Right cardiac atrium (tissue), 5 donors: ENCODE measurements at places on chromosomes 2 and 18.

GRCh38 chr2:19759880-19760279 lies 141.9 kb downstream of the TTC32 start:
- DNase-seq: no peak

DNA sequence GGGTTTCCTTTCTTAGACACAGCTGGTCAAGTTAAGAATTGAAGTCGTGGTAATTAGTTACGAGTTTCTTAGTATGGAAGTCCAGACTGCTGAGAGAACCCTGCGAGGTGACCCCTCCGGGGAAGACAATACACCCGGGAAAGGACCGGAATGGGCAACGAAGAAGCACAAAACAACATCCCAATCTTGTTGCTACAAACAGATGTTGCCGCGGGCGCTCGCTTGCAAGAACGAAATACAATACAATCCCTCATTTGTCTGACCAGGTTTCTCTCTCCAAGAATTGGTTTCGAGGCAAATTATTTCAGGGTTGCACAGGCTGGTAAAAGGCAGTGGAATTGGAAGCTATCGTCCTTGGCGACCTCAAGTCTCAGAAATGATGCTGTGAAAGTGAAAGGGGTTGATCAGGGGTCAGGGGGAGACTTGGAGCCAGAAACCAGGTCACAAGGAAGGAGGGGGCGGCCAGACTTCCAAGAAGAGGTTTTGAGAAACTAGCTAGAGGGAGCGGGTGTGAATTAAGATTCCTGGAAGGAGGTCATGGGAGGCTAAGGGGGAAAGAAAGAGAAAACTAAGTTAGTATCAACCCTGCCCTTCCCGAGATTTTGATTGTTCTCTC lies 401.9 kb downstream of the HRH4 start:
- DNase-seq: no peak

DNA sequence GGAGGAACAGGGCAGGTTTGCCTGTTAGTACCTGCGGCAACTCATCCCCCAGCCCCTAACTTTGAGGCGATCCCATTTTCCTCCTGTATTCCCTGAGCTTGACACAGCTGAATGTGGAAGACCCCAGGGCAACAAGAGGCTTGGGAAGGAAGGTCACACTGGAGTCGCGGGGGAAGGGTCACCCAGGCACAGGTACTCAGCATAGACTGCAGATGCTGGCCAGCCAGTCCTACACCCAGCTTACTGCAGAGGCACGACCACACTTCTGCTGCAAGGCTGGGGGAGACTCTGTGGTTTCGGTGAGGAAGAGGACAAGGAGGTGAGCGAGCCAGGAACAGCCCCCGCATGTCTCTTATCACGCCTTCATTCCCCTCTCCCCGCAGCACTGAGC lies 91.5 kb downstream of the MALT1 start:
- no peak for DNase-seq

DNA sequence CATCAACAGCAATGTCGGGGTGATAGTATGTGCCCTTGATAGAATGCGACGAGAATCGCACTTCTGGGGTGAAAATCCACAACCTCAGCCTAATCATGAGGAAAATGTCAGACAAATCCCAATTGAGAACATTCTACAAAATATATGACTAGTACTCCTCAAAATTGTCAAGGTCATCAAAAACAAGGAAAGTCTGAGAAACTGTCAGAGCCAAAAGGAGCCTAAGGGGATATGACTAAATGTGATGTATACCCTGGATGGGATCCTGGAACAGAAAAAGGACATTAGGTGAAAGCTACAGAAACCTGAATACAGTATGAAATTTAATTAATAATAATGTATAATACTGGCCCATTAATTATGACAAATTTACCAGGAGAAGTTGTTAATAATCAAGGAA lies 7.6 kb upstream of the CACNB4 start:
- no peak for DNase-seq
